ENCODE measurements at places on chromosomes 2 and 18. TPM values are rescaled to one million over a fixed set of nuclear protein-coding genes. Genes with fewer than 3 reads are reported as not detected.

DNA sequence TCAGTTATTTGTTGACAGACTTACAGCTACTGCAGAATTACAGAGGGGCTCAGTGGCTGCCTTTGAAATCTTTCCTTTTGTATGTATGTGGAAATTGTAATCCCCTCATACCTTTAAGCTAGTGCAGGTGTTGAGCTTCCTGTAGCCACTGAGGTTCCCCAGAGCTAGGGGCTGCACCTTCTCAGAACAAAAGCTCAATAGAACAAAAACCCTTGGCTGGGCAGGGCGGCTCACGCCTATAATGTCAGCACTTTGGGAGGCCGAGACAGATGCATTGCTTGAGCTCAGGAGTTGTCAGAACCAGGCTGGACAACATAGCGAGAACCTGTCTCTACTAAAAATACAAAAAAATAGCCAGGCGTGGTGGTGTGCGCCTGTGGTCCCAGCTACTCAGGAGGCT, 41.3 kb upstream of the CHMP1B start:
- H3K27ac ChIP-seq, result no peak overlapping the region
- H3K27me3 ChIP-seq, result peaks cover 11% of the 10 kb centered on the region
- DNase-seq, result no peak

- no peak overlapping the region for H3K4me3 ChIP-seq
- no peaks in the 10 kb centered on the region for H3K4me1 ChIP-seq
- no peaks in the 10 kb centered on the region for H3K27me3 ChIP-seq
- no peaks in the 10 kb centered on the region for H3K36me3 ChIP-seq
- DNase-seq, result no peak
Observed at GRCh38 chr2:53051157-53051556, 716.4 kb upstream of the CHAC2 start.

KCNIP3 gene
- total RNA-seq, result 1.1 TPM

DNA sequence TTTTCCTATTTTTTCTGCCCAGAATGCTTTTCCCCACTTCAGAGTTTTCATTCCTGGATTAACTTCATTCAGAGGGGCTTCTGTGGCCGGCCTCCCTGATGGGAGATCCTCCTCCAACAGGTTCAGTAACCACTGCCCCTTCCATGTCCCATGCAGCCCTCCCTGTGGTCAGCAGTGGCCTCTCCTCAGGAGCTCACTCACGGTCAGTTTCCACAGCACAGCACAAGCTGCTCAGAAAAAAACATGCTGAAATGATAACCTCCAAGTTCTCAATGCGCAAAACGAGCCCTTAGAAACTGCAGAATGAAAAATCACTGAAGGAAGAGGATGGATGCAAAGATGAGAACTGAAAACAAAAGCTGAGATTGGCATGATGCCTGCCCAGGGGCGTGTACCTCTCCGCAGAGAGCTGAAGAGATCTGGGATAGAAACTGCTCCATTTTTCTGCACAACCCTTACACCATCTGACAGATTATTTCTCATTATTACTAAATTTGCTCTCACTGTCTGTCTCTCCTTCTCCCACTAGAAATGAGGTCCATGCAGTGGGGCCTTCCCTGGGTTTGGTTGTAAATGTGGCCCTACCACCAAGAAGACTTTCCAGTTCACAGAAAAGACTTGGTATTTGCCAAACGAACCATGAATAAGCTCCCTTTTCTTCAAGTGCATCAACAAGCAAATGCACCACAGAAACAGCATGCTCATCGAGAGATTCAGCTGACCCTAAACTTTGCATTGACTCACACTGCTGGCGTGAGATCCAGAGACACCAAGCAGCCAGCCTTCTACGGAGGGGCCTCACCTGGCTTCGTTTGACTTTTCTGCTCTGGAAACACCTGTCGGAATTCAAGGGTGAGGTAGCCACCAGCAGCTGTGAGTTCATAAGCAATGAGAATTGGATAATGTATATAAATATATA, 51.5 kb downstream of the TMEM18 start:
- no peak overlapping the region for H3K27ac ChIP-seq
- H3K36me3 ChIP-seq, result peaks cover 7% of the 10 kb centered on the region
- H3K4me1 ChIP-seq, result no peaks in the 10 kb centered on the region
- no peaks in the 10 kb centered on the region for H3K27me3 ChIP-seq

SCYGR4 gene
- total RNA-seq, result not detected

THSD7B gene
- total RNA-seq, result not detected

EFEMP1 gene
- total RNA-seq, result 14.7 TPM

VSNL1 gene
- total RNA-seq, result not detected

DNA sequence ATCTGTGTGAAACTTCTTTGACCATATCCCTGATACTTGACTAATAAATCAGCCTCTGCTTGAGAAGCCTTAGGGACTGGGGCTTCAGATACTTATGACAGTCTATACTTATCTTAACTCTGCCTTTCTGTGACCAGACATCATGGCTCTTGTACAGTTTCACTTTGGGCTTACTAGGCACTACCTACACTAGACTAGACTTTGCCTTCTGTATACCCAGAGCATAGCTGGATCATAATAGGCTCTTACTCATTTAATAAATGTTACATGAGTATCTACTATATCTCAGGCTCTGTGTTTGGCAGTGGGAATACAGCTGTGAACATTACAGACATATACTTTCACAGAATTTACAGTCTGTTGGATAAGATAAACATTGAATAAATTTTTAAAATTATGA, 9.0 kb downstream of the UGP2 start:
- DNase-seq, result no peak
- peaks cover 16% of the 10 kb centered on the region for H3K36me3 ChIP-seq
- no peak overlapping the region for H3K27ac ChIP-seq
- peaks cover 43% of the 10 kb centered on the region for H3K4me1 ChIP-seq
- H3K27me3 ChIP-seq, result no peaks in the 10 kb centered on the region

GRCh38 chr2:128768041-128768440, 449.4 kb upstream of the HS6ST1 start:
- DNase-seq, result no peak
- no peak overlapping the region for H3K27ac ChIP-seq
- no peaks in the 10 kb centered on the region for H3K36me3 ChIP-seq
- H3K27me3 ChIP-seq, result peaks cover 15% of the 10 kb centered on the region

- no peak overlapping the region for H3K27ac ChIP-seq
- no peaks in the 10 kb centered on the region for H3K4me1 ChIP-seq
Observed at GRCh38 chr2:51789918-51790317, 758.0 kb upstream of the NRXN1 start.

CCDC74A gene
- 2.0 TPM for total RNA-seq

DNA sequence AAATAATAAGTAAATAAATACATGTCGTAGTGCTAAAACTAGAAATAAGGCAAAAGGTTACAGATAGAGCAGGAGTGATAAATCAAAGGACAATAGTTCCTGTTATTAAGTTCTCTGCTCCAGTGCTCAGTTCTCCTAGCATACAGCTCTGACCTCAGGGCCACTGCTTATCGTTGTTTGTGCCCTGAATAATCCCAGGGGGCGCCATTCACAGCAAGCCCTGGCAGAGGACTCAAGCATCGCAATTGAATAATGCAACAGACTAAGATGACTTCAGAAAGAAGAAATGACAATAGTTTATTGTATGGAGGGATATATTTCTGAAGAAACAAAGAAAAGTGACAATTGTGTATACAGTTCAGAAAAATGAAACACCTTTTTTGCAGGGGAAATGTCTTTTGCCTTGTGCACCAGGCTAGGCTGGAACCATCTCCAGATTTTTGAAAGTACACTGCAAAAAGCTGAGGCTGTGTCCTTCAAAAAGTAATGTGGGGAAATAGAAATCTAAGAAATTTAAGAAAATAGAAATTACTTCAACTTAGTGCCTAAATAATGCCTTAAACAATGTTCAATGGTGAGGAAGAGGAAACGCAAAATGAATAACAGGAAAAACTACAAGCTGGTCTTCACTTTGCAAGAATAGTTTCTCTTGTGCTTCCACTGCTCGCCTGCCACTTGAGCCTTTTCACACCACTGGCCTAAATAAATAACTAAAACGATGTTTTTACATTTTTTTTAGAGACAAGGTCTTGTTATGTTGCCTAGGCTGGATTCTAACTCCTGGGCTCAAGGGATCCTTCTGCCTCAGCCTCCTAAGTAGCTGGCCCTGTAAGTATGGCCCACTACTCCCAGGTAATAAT, 19.0 kb upstream of the CCNYL1 start:
- H3K4me3 ChIP-seq, result no peak overlapping the region
- H3K36me3 ChIP-seq, result no peaks in the 10 kb centered on the region
- peak; percentile 44 for DNase-seq
- no peaks in the 10 kb centered on the region for H3K4me1 ChIP-seq

AQP12A gene
- not detected for total RNA-seq

- H3K27ac ChIP-seq, result peak overlapping the region; percentile 50
- H3K36me3 ChIP-seq, result peaks cover 14% of the 10 kb centered on the region
- H3K4me3 ChIP-seq, result peak overlapping the region; percentile 39
- H3K4me1 ChIP-seq, result peaks cover 14% of the 10 kb centered on the region
- no peak for DNase-seq
Observed at GRCh38 chr2:135121016-135121657, 69.0 kb downstream of the RAB3GAP1 start.

DNA sequence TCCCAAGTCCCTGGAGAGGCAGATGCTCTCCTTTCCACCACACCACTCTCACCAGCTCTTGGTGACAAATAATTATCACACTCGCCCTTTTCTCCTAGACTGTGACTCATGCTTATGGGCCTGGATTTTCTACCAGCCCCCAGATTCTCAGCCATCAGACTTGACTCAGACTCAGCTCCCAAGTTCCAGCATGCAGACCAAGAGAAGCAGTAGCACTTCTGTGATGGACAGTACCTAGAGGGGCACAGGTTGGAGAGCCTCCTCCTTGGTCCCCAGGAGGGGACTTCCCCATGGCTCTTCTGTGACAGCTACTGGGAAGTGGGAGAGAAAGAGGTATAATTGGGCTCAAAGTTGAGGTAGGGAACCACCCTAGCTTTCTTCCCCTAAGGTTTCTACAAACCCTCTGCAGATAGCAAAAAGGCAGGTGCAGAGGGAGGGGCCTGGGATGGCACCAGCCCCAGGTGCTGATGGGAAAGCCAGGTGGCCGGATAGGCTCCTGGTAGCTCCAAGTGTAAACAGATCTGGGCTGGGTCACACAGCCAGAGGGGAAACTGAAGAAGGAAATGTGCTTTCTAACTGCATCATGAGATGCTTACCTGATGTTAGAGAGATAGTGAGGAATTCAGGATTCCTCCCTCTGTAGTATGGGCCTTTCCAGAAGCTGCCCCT, 4.1 kb downstream of the TCF23 start:
- H3K27me3 ChIP-seq, result peaks cover 46% of the 10 kb centered on the region
- no peaks in the 10 kb centered on the region for H3K36me3 ChIP-seq
- H3K4me3 ChIP-seq, result no peak overlapping the region
- no peak overlapping the region for H3K27ac ChIP-seq
- no peaks in the 10 kb centered on the region for H3K4me1 ChIP-seq

DNA sequence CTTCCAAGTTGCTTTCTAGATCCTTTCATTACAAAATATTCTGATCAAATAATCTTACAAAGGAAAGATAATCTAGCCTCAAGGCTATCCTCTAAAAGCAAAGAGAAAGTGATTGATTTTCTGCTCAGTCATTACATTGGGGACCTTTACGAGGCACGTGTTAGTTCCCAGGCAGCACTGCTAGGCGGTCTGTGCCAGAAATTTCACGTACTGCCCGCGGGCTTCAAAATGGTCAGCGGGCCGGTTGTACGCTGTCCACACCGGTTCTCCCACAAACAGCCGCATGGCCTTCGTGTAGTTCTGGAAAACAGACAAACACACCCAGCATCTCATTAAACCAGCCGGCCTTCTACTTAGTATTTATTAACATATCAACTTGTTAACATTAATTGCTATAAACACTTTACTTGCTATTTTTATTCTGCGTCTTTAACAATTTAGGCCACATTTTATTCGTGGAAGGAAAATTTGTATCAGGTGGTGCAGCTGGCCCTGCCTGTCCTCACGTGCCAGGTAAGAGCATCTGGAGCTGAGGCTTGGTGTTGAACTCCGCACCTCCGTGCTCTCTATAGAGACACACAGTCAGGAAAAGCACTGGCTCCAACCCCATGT, 20.4 kb downstream of the ADI1 start:
- H3K27ac ChIP-seq, result no peak overlapping the region
- H3K4me1 ChIP-seq, result no peaks in the 10 kb centered on the region
- DNase-seq, result no peak
- H3K36me3 ChIP-seq, result peaks cover 31% of the 10 kb centered on the region
- H3K4me3 ChIP-seq, result no peak overlapping the region

DNA sequence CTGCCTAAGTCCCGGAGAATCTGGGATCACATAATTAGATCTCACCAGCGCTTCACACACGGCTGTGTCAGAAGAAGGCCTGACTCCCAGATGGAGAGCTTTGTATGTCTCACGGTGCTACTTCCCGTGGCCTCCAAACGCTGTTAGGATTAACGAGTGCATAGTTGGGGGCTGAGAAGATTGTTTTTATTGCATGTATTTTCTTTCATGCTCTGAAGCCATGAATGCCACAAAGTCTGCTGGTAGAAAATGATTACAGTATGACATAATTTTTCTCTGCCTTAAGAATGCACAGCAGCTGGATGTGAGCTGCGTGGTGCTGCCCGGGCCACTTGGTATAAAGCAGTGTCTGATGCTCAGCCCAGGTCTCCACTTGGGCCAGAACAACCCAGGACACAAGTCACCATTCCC, 166.5 kb downstream of the SEPTIN10 start:
- H3K27me3 ChIP-seq, result peaks cover 64% of the 10 kb centered on the region
- H3K4me3 ChIP-seq, result no peak overlapping the region
- no peak overlapping the region for H3K27ac ChIP-seq
- H3K36me3 ChIP-seq, result no peaks in the 10 kb centered on the region
- DNase-seq, result no peak

GCG gene
- total RNA-seq, result not detected

LINC00305 gene
- total RNA-seq, result not detected

- H3K36me3 ChIP-seq, result no peaks in the 10 kb centered on the region
- H3K27me3 ChIP-seq, result peaks cover 66% of the 10 kb centered on the region
- no peaks in the 10 kb centered on the region for H3K4me1 ChIP-seq
- no peak overlapping the region for H3K27ac ChIP-seq
Observed at GRCh38 chr2:239674981-239675825, 274.4 kb upstream of the HDAC4 start.

ERFE gene
- 4.0 TPM for total RNA-seq

RIT2 gene
- not detected for total RNA-seq

DNA sequence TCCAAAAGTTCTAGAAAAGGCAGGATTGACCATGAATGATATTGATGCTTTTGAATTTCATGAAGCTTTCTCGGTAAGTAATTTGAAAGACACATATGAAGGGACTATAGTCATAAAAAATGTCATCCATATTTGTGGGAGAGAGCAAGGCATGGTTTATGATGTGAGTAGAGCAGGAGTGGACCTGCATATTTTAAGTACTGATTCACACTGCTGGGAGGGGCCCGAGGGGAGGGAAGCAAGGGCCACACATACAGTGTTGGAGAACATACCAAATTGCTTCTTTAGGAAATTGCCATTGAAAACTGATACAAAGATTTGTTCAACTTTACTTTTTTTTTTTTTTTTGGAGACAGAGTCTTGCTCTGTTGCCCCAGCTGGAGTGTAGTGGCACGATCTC, 39.4 kb downstream of the HADHB start:
- H3K36me3 ChIP-seq, result peaks cover 40% of the 10 kb centered on the region
- H3K27ac ChIP-seq, result no peak overlapping the region
- DNase-seq, result no peak
- no peaks in the 10 kb centered on the region for H3K27me3 ChIP-seq
- H3K4me3 ChIP-seq, result no peak overlapping the region

- no peaks in the 10 kb centered on the region for H3K4me1 ChIP-seq
- no peaks in the 10 kb centered on the region for H3K36me3 ChIP-seq
- H3K27ac ChIP-seq, result no peak overlapping the region
- no peak overlapping the region for H3K4me3 ChIP-seq
- no peak for DNase-seq
- H3K27me3 ChIP-seq, result peaks cover 14% of the 10 kb centered on the region
Observed at GRCh38 chr2:7237466-7237865, 320.3 kb downstream of the RNF144A start.

Data from Calu3 (cell line).